ENCODE measurements at places on chromosomes 16 and 17.
A peak's percentile ranks its signal among the peaks of the same experiment; 100 is the strongest.

- no peak for DNase-seq
These were observed 2.0 kb downstream of the PITPNM3 start for GRCh38 chr17:6554342-6554741.

DNA sequence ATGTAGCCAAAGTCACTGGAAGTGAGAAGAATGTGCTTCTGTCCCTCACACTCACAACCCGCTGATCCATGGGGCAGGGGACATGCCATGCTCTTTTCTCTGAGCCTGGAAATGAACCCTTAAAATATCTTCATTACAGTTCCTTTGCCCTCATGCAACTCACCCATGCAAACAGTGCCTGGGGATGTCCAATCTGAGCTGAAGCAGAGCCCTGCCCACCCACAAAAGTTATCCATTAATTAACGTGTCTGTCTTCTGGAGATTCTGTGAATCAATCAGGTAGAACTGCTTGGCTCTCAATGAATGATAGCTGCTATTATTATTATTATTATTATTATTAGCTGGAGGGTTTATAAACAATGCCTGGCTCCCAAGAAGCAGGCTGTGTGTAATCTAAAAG lies 133.7 kb downstream of the USP31 start:
- DNase-seq = no peak

- no peak for DNase-seq
These were observed 22.5 kb downstream of the DNAI2 start for GRCh38 chr17:74296548-74296936.

DNA sequence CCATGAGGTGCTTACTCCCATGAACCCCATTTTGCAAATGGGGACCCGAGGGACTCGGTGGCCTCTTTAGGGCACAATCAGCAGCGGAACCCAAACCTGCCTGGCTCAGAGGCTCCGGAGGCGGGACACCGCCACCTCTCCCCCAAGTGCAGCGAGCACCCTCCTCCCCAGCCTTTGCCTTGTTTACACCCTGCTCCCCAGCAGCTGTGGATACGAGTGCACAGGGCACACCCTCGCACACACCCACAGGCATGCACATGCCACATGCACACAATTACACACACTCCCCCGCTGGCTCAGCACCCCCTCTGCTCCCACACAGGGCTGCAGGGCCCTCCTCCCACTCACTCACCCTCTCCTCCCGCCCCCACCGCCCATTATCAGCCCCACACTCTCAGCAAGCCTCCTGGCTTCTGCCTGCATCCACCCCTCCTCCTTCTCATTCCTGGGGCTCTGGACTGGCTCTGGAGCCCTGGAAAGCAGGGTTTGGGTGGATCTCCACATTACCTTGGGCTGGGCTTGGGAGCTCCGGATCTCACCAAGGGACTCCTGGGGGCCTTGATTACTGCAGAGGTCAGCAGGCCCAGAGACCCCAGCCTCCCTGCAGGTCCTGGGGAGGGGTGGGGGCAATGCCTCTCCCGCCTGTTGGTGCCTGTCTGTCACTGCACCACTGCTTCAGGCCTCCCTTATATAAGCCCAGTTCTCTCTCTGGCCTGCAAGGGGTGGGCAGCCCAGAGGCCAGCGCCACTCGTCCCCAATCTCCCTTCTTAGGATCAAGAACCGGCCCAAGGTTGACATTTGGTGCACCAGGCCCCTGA lies 6.4 kb downstream of the PDK2 start:
- no peak for DNase-seq

DNA sequence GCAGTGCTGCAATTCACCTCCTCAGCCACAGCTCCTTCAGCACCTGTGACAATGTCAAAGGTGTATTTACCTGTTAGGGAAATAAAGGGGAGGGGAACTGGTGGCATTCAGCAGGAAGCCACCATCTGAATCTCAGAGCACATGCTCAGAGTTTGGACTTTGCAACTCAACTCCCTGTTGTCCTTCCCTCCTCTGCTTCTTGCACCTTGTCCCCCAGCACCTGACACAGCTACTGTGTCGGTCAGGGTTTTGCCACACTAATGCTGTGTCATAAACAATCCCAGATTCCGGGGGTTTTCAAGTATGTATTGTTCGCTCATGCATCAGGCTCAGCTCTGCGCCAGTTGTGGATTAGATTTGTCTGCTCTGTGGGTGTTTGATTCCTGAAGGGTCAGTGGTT lies 43.7 kb downstream of the HSBP1 start:
- DNase-seq = no peak

DNA sequence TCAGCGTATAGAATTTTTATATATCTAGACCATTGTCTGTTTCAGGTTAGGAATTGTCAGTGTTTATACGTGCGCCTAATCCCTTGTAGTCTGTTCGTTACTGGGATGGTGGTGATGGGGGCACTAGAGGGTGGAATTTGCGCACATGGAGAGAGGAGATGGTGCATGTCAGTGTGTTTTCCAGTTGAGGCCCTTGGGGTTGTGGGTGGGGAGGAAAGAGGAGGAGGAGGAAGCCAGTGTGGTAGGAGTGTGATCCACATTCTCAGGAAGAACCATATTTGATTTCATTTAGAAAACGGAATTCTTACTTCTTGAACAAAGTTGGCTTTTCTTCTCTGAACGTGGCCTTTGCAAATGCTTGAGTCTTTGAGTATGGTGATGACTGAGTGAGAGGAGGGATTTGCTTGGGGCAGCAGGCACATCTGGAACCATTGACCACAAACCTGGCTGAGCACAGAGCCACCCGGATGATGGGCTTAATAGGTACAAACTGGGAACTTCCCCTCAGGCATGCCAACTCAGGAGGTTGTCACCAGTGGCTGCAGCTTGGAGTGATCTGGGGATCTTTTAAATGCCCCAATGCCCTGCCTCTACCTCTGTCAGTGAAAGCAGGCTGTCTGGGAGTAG lies 98.9 kb downstream of the PRKCB start:
- no peak for DNase-seq

GRCh38 chr16:87764600-87765472 lies 950 bp downstream of the KLHDC4 start:
- DNase-seq = no peak

GRCh38 chr17:44363613-44364159 lies at the start of gene FAM171A2:
FAM171A2 (minus strand) TSS chr17:44363853; CDS start chr17:44363714, 139 bp downstream.
- peak; percentile 39 for DNase-seq

DNA sequence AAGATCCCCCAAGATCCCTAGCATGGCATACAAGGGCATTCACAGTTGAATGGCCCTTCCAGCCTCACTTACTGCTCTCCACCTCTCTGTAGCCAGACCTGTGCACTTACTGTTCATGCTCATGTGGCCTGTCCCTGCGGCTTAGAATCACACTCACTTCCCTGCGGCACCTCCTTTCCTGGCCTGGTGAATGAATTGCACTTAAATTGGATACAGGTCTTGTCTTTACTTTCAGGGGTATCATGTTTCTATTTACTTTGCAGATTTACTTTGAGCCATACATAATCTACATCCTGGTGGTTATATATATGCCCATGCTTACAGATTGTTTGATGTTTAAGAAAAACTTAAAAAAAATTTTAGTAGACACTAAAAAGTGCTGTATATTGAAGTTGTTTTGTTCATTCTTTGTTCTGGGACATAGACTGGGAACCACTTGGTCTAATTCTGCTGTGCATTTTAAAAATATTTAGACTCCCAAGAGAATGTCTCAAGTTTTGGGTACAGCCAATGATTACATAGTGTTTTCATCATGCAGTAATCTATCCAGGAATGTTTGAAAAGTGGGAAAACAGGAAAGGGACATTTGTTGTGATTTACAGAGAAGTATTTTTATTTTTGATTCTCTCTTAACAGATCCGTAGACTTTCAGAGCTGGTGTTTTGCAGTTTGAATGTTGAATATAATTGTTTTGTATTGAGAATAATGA lies 63.9 kb downstream of the NUP88 start:
- no peak for DNase-seq

- no peak for DNase-seq
These were observed 41.4 kb downstream of the GRB2 start for GRCh38 chr17:75364078-75364477.
